ENCODE measurements at places on chromosomes 12 and 14.

GRCh38 chr12:46005823-46006222, 15.4 kb upstream of the SCAF11 start:
- no peak for DNase-seq

GRCh38 chr12:109052097-109052413, 321 bp upstream of the USP30 start:
- no peak for DNase-seq

DNA sequence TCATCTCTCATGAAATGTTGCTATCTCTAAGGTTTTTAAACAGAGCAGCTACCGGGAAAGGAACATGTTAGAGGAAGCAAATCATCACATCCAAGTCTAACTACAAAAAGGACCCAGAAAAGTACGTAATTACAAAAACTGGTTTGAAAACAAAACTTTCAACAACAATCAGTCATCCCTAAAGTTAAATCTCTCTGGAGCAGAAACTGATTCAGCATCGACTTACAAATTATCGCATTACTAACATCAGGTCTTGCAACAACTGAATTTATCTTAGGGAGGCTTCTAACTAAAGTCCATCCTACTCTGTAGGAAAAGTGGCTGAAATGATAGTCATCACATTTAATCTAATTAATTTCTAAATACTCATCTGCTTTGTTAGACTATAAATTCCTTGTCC, 137.0 kb downstream of the MED13L start:
- no peak for DNase-seq

GRCh38 chr14:88793259-88793625, 489 bp upstream of the EML5 start:
- DNase-seq: no peak

GRCh38 chr12:56721721-56722120, 3.4 kb downstream of the NACA start:
- no peak for DNase-seq

GRCh38 chr12:45893240-45893639, 97.1 kb downstream of the SCAF11 start:
- no peak for DNase-seq

- DNase-seq: no peak
Observed at GRCh38 chr12:94811611-94812010, 161.3 kb upstream of the TMCC3 start.

GRCh38 chr12:110721570-110721969, 21.1 kb downstream of the PPP1CC start:
- no peak for DNase-seq

DNA sequence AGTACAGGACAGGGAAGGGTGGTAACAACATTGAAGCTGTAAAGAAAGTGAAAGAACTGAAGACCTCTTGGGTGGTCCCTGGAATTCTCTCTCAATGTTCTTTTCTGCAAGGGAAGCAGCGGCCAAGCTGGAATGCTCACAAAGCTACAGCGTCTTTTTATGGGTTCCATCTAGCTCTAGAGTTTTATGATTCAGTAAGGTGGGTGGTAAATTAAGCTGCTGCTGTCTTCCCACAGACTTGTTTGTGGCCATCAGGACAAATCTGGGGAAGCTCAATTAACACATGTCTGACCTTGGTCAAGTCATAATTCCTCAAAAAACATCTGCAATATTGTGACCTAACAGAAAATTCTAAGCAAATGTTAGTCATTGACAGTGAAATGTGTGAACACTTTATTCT, 139.1 kb downstream of the MED13L start:
- no peak for DNase-seq

- no peak for DNase-seq
Observed at GRCh38 chr14:95456281-95456680, 60.2 kb downstream of the SYNE3 start.

DNA sequence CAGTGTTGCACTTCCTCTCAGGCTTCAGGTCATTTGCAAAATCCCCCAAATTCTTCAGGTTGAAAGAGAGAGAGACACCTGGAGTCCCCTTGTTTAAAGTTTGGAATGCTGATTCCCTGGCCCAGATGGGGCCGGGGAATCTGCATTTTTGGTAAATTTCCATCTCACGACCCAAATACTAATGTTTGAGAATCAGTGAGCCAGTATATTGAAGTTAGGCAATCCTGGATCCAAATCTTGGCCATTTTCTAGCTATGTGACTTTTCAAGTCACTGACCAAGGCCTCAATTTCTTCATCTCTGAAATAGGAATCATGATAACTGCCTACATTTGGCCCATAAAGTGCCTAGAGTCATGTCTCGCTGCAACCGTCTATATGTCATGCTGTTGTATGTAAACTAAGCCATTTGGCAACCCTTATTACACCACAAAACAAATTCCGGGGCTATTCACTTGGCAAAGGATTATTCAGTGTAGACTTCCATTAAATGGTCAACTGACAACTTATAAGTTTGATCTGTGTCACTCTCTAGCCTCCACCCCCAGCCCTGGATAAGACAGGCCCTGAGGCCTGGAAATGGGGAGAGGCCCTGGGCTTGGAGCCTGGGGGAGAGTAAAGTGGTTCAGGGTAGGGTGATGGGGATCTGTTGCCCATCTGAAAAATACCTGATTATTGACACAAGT, 3.7 kb upstream of the ZFP36L1 start:
- no peak for DNase-seq

GRCh38 chr12:101356794-101357193, 50.8 kb downstream of the ARL1 start:
- DNase-seq: no peak

- DNase-seq: peak; percentile 96
Observed at GRCh38 chr12:95204141-95204866, 13.0 kb downstream of the FGD6 start.

- DNase-seq: no peak
Observed at GRCh38 chr12:107493135-107493494, 192.5 kb upstream of the PWP1 start.

DNA sequence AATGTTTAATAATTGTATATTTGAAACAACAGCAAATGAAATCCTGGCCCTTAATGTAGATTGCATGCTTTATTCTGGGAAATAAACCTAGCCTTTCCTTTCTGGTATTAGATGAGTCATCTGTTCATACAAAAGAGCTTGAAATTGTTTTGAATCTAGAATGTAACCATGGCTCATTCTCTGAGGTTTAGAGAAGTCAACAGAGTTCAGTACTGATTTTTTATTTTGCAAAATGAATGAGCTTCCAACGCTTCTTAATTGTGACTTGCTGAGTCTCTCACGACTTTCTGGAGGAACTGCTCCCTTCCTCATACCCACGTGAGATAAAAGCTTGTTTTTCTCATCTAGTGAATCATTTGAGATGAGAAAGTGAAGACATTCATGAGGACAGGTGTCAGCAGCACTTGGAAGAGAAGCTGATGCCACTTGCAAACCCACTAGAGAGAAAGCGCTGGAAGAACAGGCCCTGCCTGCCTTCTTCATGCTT, 509.6 kb downstream of the VRK1 start:
- DNase-seq: no peak

DNA sequence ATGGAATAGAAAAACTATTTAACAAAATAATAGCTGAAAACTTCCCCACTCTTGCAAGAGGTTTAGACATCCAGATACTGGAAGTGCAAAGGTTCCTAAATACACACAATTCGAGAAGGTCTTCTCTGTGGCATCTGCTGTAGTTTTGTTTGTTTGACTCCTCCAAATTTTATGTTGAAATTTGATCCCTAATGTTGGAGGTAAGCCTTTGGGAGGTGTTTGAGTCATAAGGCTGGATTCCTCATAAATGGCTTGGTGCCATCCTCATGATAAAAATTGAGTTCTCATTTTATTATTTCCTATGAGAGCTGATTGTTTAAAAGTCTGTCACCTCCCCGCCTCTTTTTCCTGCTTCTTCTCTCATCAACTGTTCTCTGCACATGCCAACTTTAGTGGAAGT, 182.7 kb downstream of the MYRFL start:
- peak; percentile 30 for DNase-seq

GRCh38 chr12:80946591-80946990, 8.9 kb upstream of the LIN7A start:
- DNase-seq: no peak

DNA sequence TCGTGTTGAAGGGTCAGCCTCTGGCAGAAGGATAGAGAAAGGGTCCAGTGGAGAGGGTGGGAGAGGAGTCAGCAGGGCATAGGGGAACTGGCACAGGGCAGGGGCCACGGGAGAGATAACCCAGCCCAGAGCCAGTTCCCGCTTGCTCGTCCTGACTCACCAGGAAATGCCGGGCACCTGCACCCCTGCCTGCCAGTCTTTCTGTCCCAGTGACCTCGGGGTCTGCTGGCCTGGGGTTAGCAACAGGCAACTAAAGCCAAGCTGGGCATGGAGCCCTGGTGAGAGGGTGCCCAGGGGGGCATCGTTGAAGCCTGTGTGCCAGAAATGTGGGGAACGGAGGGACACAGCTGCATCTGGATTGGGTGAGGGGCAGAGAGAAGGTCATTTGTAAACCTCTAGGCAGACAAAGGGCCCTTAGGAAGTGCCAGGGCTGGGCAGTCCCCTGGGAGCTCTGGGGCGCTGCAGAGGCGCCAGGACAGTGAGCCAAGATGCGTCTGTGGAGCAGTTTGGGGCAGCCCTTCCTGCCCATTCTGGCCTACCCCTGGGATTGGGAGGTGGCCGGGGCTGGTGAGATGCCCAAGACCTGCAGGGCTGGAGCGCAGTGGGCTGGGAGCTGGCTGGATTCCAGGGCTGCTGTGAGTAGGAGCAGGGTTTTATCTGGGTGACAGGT, 5.5 kb downstream of the TNFAIP2 start:
- peak; percentile 67 for DNase-seq

DNA sequence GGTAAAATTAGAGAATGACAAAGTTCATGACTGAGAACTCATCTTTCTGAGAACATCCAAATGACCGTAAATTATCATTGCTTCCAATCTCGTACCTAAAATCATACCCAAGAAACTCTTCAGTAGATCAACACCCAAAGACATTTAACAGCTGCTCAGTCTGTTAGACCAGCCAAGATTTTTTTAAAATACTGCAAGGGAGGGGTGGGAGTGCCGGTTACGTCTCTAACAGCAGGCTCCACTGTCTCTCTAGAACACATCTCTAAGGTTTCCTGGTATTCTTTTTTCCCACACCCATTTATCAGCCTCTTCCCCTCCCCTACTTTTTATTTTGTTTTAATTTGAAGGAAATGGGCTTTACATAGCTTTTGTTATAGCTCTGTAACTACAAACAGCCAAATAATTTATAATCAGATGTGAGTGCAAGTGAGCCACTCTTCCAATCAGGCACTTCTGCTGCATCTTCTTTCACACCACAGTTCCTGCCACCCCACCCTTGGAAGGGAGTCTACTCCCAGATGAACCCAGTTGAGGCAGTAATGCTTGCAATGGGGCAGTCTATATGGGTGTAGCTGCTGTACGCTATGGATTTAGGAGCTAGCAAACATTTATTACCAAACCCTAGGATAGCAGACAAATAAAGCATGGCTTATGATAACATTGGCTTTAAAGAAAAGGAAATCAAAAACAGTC, 21.9 kb downstream of the PTPRB start:
- no peak for DNase-seq

All from RWPE1 (cell line).